Spleen (tissue), 13 donors: ENCODE measurements at places on chromosomes 7 and 10.

- no peak overlapping the region for H3K27ac ChIP-seq
- H3K4me3 ChIP-seq, result no peak overlapping the region
- H3K4me1 ChIP-seq, result no peaks in the 10 kb centered on the region
Measured at GRCh38 chr10:126225672-126226008, 162.6 kb downstream of the ADAM12 start.

DNA sequence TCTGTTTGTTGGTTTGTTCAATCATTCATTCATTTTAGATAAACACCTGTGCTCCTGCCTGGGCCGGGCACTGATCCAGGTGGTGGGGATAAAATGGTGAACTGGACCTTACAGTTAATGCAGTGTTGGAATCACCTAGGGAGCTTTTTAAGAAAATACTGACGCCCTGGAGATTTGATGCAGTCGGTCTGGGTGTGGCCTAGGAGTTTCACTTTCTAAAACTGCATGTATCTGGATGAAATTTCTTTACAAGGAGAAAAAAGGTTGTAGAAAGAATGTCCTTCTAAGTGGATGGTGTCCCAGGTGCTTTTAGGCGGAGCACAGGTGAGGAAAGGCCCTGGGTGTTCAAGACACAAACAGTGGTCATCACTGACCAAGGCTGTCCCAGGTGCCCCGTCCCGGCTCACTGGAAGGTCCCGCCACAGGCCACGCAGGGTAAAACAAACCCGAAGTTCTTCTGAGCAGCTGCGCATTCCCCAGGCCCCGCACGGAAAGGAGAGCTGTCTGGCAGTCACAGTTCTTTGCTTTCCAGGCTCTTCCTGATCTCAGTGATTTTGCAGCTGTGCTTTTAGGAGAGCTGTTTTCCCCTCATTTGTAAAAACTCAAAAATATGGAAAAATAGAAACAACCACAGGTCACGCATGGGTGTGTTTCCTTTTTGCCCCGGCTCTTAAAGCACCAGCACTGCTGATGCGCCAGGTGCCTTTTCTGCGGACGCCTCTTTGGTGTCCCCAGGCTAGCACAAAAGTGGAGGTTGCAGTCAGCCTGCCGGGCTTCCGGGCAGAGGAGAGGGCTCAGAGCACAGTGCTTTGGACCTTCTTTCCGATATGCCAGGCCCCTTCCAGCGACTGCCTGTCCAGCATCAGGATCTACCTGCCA is 161.9 kb downstream of the GRK5 start:
- peak overlapping the region; percentile 8 for H3K4me3 ChIP-seq
- H3K4me1 ChIP-seq, result peaks cover 49% of the 10 kb centered on the region

DNA sequence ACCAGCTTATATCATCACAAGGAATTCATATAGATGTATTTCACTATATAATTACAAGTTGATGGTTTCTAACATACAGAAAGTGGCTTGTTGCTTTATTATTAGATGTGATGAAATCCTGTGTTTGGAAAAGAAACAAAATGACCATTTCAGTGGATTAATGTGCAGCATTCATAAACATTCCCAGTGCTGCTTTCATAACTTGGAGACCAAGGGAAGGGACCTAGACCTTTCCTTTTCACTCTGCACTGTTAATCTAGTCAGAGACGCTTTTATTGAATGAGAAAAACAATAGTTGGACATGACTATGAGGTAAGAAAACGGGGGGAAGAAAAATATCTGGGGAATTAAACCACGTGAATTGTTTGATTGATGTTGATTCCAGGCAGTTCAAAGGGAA is 160.0 kb downstream of the HDAC9 start:
- H3K4me3 ChIP-seq, result no peak overlapping the region
- H3K27ac ChIP-seq, result peak overlapping the region; percentile 42
- H3K4me1 ChIP-seq, result peaks cover 18% of the 10 kb centered on the region
- peaks cover 5% of the 10 kb centered on the region for H3K36me3 ChIP-seq

GRCh38 chr10:92923416-92923815 is 75.1 kb downstream of the EXOC6 start:
- no peaks in the 10 kb centered on the region for H3K27me3 ChIP-seq
- DNase-seq, result no peak
- H3K27ac ChIP-seq, result no peak overlapping the region
- no peaks in the 10 kb centered on the region for H3K36me3 ChIP-seq
- H3K4me1 ChIP-seq, result no peaks in the 10 kb centered on the region

- H3K4me3 ChIP-seq, result peak overlapping the region; percentile 24
- peaks cover 13% of the 10 kb centered on the region for H3K4me1 ChIP-seq
- no peak overlapping the region for H3K27ac ChIP-seq
- no peak for DNase-seq
Measured at GRCh38 chr7:101308245-101309085, 13.1 kb downstream of the IFT22 start.
